ENCODE measurements at places on chromosomes 12 and 14. TPM values are rescaled to one million over a fixed set of nuclear protein-coding genes. Genes with fewer than 3 reads are reported as not detected.

DNA sequence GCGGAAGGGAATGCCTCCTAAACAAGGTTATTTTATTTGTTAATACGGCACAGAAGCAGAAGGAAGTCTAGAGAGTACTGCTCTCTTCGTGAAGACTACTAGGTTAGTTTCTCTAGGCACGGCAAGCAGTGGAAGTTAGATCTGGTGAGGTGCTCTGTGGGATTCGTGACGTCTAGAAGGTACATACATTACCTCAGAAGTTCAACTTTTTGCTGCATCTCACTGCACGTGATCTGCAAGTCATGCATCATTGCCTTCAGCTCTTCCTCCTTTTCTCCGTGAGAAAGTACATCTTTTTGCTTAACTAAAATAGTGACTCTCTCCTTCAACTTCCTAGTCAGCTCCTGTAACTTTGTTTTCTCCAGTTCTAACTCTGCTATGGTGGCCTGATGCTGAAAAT is 74.7 kb downstream of the NIN start:
- H3K27me3 ChIP-seq = no peaks in the 10 kb centered on the region
- no peaks in the 10 kb centered on the region for H3K4me1 ChIP-seq
- H3K27ac ChIP-seq = no peak overlapping the region

- no peaks in the 10 kb centered on the region for H3K4me1 ChIP-seq
- H3K4me3 ChIP-seq = no peak overlapping the region
- no peak overlapping the region for H3K27ac ChIP-seq
- H3K36me3 ChIP-seq = no peaks in the 10 kb centered on the region
Observed at GRCh38 chr12:101050631-101051030, 159.4 kb downstream of the SLC5A8 start.

GRCh38 chr14:23579739-23580138 is 1.1 kb upstream of the JPH4 start:
- no peak overlapping the region for H3K4me3 ChIP-seq
- H3K27me3 ChIP-seq = peaks cover 36% of the 10 kb centered on the region
- DNase-seq = no peak
- H3K27ac ChIP-seq = no peak overlapping the region

- H3K27me3 ChIP-seq = no peaks in the 10 kb centered on the region
- no peak overlapping the region for H3K4me3 ChIP-seq
- DNase-seq = no peak
Observed at GRCh38 chr14:89451229-89451628, 34.2 kb upstream of the FOXN3 start.

- H3K4me1 ChIP-seq = peaks cover 98% of the 10 kb centered on the region
- peak overlapping the region; percentile 93 for H3K27ac ChIP-seq
- no peaks in the 10 kb centered on the region for H3K27me3 ChIP-seq
- peak overlapping the region; percentile 77 for H3K4me3 ChIP-seq
Observed at GRCh38 chr12:104682790-104683279, 226.1 kb downstream of the CHST11 start.

GRCh38 chr12:3604748-3605586 is 114.0 kb downstream of the PRMT8 start:
- no peak overlapping the region for H3K4me3 ChIP-seq
- no peak overlapping the region for H3K27ac ChIP-seq

GRCh38 chr12:123895451-123895850 is 77.2 kb downstream of the CCDC92 start:
- H3K4me1 ChIP-seq = no peaks in the 10 kb centered on the region
- H3K4me3 ChIP-seq = no peak overlapping the region
- H3K27ac ChIP-seq = no peak overlapping the region
- H3K36me3 ChIP-seq = no peaks in the 10 kb centered on the region
- H3K27me3 ChIP-seq = peaks cover 8% of the 10 kb centered on the region

DNA sequence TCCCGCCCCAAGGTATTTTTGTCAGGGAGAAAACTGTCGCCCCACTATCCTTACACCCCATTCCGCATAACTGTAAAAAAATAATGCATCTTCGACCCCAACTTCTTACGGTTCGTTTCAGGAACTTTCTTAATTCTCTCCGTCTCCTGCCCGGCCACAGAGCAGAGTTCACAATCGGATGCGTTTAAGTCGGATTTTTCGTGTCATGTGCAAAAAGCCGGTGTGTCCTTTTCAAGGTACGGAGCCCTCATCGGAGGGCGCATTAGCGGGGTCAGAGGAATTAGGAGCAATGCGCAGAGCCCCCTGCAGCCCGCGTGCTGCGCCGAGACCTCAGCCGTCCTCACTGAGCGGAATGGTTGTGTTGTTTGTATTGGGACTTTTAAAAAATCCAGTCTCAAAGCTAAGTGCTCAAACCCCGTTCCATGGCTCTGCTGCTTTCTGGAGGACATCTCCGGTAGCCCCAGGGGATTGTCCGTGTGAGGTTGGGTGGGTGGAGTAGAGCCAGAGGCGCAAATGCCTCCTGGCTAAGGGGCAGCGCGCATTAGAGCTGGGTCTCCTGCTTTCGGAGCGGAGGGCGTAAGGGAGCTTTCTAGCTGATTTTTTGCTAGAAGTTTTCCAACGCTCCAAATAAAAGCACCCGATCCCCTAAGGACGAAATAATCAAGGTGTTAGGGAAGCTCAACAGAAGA is 3.9 kb upstream of the GSC start:
- H3K27me3 ChIP-seq = peaks cover 54% of the 10 kb centered on the region
- no peak for DNase-seq
- peaks cover 6% of the 10 kb centered on the region for H3K36me3 ChIP-seq
- H3K27ac ChIP-seq = no peak overlapping the region
- peaks cover 22% of the 10 kb centered on the region for H3K4me1 ChIP-seq
- peak overlapping the region; percentile 29 for H3K4me3 ChIP-seq

- no peak overlapping the region for H3K27ac ChIP-seq
- no peaks in the 10 kb centered on the region for H3K27me3 ChIP-seq
- H3K4me3 ChIP-seq = no peak overlapping the region
- DNase-seq = no peak
- H3K4me1 ChIP-seq = peaks cover 25% of the 10 kb centered on the region
Observed at GRCh38 chr12:45503899-45504298, 225.6 kb upstream of the ARID2 start.

- H3K36me3 ChIP-seq = no peaks in the 10 kb centered on the region
- no peak overlapping the region for H3K27ac ChIP-seq
- H3K4me3 ChIP-seq = no peak overlapping the region
- no peak for DNase-seq
Observed at GRCh38 chr14:98514016-98514415, 758.0 kb downstream of the BCL11B start.

DNA sequence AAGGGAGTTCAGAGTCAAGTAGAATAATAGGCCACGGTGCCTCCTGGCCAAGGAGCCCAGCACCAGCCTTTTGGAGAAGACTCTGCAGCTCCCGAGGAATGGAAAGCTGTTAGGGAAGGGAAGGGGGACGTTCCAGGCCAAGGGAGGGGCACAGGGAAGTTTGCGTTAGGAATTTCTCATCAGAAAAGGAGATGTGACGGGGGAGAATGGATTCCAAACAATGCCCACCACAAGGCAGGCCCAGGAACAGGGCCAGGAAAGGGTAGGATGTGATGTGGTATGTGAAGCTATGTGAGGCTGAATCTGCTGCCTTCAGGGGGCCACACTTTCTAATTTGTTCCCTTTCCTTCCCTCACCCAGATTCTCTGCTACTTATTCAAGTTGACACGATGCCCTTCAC is 46.0 kb downstream of the DGLUCY start:
- H3K36me3 ChIP-seq = peaks cover 5% of the 10 kb centered on the region
- no peak overlapping the region for H3K4me3 ChIP-seq
- H3K27ac ChIP-seq = peak overlapping the region; percentile 41
- no peak for DNase-seq

DNA sequence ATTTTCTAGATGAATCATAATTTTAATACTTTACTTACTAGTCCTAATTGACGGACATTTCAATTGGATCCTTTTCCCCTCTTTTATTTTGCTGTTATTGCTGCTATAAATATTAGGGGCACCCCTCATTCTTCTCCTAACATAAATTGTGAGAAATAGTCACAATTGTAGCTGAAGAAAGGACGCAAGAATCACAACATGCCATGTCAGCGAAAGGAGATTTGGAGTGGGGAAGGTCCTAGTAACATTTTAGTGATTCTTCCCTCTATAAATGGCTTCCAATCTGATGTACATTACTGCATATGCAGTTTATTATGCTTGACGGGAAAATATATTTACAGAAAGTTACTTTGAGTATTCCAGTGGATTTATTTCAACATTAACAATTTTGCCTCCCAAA is 7.7 kb upstream of the PLEKHH1 start:
- H3K27ac ChIP-seq = no peak overlapping the region
- H3K27me3 ChIP-seq = peaks cover 50% of the 10 kb centered on the region
- no peaks in the 10 kb centered on the region for H3K36me3 ChIP-seq
- DNase-seq = no peak

DNA sequence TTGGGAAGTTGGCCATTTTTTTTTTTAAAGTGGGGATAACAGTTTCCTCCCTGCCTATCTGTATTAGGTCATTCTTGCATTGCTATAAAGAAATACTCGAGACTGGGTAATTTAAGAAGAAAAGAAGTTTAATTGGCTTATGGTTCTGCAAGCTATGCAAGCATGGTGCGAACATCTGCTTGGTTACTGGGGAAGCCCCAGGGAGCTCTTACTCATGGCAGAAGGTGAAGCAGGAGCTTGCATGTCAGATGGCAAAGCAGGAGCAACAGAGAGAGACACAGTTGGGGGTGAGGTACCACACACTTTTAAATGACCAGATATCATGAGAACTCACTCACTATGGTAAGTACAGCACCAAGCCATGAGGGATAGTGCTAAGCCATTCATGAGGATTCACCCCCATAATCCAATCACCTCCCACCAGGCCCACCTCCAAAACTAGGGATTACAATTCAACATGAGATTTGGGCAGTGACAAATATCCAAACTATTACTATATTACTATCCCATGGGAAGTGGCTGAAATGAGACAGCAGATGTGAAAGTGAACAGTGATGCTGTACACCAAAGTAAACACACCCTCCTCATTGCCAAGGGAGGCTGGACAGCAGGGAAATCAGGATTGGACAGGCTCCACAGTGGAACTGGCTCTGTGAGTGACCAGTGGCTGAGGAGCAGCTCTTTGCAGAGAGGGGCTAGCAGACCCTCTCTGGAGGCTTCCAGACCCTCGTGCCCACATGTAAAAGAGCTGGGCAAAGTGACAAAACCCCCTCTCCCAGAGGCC is 40.5 kb downstream of the CRACR2A start:
- no peak overlapping the region for H3K4me3 ChIP-seq
- no peaks in the 10 kb centered on the region for H3K27me3 ChIP-seq
- H3K4me1 ChIP-seq = peaks cover 31% of the 10 kb centered on the region
- DNase-seq = no peak
- H3K27ac ChIP-seq = no peak overlapping the region

P2RX2 gene
- total RNA-seq = not detected

- no peak overlapping the region for H3K4me3 ChIP-seq
- no peaks in the 10 kb centered on the region for H3K27me3 ChIP-seq
- no peak for DNase-seq
- H3K4me1 ChIP-seq = no peaks in the 10 kb centered on the region
- peaks cover 11% of the 10 kb centered on the region for H3K36me3 ChIP-seq
Observed at GRCh38 chr12:73180734-73181133, 908.6 kb downstream of the TRHDE start.

- no peak overlapping the region for H3K4me3 ChIP-seq
- H3K27ac ChIP-seq = no peak overlapping the region
- no peak for DNase-seq
Observed at GRCh38 chr12:116717466-116718437, 20.1 kb downstream of the SPRING1 start.

DNA sequence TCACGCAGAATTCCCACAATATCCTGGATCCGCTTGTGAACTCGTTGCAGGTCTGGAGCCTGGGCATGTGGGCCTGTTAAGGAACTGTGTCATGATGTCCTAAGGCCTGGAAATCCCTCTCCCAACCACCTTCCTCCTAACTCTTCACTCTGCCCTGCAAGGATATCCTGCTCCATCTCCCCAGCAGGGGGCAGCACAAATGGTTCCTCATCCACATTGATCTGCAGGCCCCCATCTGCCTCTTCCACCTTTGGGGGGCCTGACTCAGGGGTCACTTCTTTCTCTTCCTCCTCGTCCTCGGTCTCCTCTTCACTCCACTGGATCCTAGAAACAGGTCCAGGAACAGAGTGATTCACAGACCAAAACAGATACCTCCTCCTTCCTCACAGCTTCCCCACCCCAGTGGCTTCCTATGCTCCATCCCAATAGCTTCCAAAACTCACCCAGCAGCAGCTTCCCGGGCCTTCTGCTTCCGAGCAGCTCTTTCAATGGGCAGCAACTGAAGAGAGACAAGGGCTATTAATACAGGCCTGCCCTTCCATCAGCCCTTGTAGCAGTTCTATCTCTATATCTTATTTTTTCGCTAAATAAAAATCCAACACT is 4.5 kb downstream of the NOP2 start:
- peaks cover 37% of the 10 kb centered on the region for H3K4me1 ChIP-seq
- H3K4me3 ChIP-seq = no peak overlapping the region
- peaks cover 42% of the 10 kb centered on the region for H3K36me3 ChIP-seq

Data from natural killer cell treated with Interleukin-12 subunit alpha and Interleukin-12 subunit beta and Interleukin-15 and Interleukin-18, amount 100 ng/mL, for 72 hours (primary cell).